ENCODE measurements at places on chromosomes 11 and 22.
A peak's percentile ranks its signal among the peaks of the same experiment; 100 is the strongest.

- DNase-seq: peak; percentile 60
Measured at GRCh38 chr11:1782831-1783724, 19.4 kb upstream of the CTSD start.

- no peak for DNase-seq
Measured at GRCh38 chr11:134950692-134951304, 538.8 kb upstream of the B3GAT1 start.

- DNase-seq: no peak
Measured at GRCh38 chr11:73637012-73637411, 9.4 kb upstream of the PLEKHB1 start.

DNA sequence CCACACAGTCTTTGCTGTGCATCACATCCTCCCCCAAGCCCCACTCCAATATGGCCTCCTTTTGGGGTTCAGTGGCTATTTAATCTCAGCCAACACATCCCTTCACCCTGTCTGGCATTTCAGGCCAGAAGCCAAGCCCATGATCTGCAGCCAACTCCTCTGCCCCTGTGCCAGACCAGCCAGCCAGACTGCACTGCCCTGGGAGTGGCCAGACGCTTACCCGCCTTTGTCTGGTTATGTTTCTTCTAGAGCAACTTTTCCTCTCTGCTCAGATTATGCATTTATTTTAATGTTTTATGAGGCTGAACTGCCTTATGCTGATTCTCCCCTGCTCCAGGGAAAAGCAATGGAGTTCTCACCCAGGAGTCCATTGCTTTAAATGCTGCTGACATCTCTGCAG is 206.7 kb upstream of the TBCEL start:
- no peak for DNase-seq
